ENCODE measurements at places on chromosomes 11 and 22.

DNA sequence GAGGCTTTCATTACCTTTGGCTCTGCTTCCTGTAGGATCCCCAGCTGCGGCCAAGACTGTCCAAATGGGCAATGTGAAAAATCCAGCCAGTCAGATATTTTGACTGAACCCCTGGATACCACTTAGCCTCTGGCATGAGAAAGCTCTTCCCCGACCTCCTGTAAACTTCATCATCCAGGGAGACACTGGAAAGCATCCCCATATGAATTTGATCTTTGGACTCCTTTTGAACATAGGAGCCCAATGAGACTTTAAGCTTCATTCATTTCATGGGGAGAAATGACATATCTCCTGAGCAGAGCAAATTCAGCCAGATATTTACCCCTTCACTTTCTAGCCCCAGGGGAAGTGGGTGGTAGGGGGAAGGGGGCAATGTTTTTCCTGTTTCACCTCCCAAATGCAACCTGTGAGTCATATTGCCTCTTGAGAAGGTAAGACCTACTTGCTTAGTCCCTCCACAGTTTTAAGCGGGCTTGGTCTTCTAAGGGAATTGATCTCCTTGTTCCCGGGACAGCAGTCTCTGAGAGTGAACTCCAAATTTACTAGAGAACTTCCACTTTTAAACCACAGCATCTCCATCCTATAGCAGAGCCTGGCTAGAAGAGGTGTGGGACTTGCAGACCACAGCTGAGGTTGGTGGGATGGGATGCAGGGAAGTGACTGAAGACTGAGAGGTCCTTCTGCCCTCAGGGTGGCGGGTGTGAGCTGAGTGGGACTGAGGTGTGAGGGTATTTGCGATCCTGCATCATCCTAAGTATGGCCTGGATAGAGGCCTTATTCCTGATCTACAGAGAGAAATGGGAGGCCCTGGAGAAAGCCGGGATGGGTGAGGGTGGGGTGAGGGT is 20.3 kb upstream of the POU2AF1 start:
- no peak for DNase-seq

- no peak for DNase-seq
Observed at GRCh38 chr11:55895216-55895615, 12.1 kb downstream of the TRIM51 start.

DNA sequence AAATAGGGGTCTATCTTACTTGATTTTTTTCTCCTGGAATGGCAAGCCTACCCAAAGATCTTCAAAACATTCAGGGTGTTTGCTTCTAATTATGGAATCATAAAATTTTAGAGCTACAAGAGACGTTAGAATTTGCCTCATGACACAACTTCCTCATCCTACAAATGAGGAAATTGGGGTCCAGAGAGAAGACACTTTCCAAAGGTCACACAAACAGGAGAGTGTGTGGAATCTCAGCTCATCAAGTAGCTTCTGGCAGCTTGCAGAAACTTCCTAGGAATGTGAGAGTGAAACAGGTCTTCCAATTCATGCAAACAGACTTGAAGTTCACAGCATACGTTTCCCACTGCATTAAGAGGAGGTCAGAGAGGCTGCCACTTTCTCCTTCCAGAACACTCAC is 976.0 kb downstream of the OPCML start:
- no peak for DNase-seq

DNA sequence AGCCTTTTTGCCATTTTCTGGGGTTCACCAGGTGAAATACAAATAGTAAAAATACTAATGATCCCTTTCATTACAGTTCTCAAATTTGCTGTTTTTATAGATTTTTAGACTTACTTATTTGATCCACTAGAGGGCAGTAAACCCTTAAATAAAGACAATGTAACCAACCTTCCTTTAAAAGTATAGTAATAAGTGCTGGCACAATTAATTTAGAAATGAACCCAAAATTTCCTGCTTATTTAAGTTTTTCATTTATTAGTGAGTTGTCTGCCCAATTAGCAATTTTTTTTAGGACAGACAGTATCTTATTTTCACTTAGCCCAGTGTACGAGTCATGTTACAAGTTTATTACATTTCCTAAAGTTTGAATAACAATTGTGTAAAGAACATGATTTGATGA is 4.7 kb downstream of the DDIAS start:
- DNase-seq = peak; percentile 51

DNA sequence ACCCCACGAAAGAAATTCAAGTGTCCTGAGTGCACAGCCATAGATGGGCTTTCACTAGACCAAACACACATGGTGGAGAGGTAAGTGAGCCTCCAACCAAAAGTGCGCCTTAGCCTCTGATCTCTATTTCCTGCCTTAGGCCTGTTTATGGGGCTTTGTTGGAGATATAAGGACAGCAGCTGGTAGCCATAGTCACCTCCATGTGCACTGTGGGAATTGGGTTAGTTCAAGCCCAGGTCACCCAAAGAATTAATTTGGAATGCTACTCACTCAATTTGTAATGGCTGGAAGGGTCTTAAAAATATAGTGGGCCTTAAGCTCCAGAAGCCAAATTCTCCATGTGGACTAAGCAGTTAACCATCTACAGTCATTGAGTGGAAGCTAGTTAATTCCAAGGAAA is 73.6 kb downstream of the ALX4 start:
- DNase-seq = no peak

Measured in NCI-H526 (cell line).